ENCODE measurements at places on chromosomes 13 and 19.

GRCh38 chr19:2494447-2495129 is 18.7 kb downstream of the GADD45B start:
- peak; percentile 81 for DNase-seq

GRCh38 chr19:42465827-42466280 is 23.1 kb upstream of the CXCL17 start:
- DNase-seq: no peak

DNA sequence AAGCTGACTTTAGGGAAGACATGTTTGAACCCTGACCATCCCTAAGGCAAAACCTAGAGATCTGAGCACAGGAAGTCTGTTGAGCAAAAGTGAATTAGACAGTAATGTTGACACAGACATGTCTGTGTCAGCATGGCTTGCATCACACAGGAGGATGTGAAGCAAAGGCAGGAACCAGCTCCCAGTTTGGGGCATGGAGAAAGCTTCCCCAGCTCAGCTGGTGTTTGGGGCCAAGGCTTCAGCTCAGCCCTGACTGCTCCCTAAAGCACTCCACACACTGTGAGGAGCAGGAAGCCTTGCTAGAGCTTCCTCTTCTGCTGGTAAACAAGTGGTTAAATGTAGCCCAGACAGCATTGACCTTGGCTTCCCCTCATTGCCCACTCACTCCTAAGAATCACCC is 153.8 kb upstream of the UBL3 start:
- no peak for DNase-seq

- DNase-seq: no peak
These were observed 1308.2 kb downstream of the PCDH9 start for GRCh38 chr13:65921933-65922332.

DNA sequence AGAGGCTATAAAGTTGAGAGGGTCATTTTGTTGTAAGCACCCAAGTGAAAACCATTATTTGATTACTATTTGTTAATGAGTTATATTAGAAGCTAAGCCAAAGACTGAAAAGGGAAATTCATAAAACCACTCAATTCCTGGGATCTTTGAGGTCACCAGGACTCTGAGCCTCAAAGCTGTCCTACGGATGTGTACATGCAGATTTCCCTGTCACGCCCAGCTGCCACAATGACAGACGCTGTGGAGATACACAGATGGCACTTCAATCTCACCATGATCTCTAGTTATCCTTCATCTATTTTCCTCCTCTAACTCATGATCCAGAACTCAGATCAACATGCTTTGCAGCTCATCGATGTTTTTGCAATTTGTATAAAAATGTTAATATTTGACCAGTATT is 403.5 kb upstream of the MIR17HG start:
- no peak for DNase-seq

All from trophoblast cell (in vitro differentiated cells and primary cell).